ENCODE measurements at places on chromosomes 4 and X. TPM values are rescaled to one million over a fixed set of nuclear protein-coding genes. Genes with fewer than 3 reads are reported as not detected.

DNA sequence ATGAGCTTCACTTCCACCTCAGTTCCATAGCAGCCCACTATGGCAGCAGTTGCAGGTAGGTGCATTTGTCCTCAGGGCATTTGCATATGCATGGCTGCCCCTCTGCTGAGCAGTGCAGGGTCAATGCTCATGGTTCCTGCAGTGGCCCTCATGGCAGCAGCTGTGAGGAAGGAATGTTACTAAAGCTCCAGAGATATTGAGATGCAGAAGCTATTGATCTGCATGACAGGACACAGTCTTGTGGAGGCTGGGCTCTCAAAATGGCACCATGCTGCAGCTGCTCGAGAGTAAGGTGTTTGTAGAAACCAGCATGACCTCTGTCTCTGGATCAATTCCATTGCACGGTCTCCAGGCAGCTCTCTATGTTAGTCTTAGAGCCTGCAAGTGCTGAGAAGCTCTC, 179.2 kb upstream of the PCDH18 start:
- ATAC-seq = no peak

GRCh38 chr4:89296896-89297295, 10.7 kb downstream of the GPRIN3 start:
- no peak for ATAC-seq

- ATAC-seq = peak; percentile 89
Measured at GRCh38 chr4:138090150-138090917, 151.8 kb downstream of the SLC7A11 start.

POU3F4 gene
- total RNA-seq = 6.7 TPM

GRCh38 chrX:30812326-30812725, 76.7 kb downstream of the TAB3 start:
- no peak for ATAC-seq

DNA sequence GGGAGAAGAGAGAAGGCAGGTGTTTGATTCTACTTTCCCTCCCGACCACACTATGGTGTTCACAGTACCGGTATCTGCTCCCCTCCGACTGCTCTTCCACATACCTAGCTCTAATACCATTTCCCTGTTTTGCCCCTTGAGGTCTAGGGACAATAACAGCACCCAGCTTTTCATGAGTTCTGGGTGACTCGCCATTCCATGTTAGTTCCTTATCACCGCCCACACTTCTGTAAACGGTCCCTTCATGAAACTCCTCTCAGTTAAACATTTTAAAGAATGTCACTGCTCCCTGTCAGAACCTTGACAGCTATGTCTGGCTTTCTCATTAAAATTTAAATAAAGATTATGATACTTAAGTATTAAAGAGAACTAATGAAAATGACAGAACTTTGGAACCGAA, 136.7 kb downstream of the ADAMTS3 start:
- ATAC-seq = no peak

DNA sequence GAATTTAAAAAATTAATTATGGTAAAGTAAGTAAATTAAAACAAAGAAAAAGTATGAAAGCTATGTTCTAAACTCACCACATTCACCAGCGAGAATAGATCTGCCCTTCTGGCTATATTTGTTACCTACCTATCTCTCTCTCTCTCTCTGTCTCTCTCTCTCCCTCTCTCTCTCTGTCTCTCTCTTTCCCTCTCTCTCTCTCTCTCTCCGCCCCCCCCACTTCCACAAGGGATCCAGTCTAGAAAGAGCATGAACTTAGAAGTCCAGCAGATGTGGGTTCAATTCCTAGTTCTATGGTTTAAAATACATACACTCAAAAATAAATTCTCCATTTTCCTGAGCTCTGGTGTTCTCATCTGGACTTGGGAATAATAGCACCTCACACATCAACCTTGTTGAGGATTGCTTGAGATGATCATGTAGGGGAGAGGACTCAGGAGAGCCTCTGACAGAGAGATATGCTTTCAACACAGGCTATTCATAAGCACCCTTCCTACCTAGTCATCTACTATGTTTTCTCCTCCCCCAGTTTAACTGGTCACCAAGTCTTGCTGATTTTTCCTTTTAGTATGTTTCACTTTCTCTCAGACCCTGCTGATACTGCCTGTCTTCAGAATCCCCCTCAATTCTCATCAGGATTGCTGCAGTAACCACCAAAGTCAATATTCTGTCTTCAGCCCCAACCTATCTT, 64.7 kb downstream of the SLC7A11 start:
- ATAC-seq = no peak

WDR17 gene
- total RNA-seq = 17.8 TPM

MAGEC3 gene
- 0.05 TPM for total RNA-seq

DNA sequence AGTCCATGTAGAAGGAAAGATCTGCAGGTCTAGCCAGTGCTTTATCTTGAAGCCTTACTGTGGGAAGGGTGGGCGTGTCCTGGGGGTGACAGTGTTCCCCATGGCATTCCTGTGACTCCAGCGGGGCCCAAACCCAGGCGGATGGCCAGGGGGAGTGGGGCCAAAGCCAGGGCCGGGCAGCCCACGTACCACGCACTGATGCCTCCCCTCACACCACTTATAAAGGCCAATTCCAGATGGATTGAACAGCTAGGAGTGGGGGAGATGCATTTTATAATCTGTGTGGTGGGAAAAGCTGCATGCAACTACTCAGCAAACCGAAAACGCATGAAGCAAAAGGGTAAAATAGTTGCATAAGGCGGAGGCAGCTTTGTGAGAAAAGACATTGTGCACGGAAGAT, 36.4 kb downstream of the NELFA start:
- peak; percentile 29 for ATAC-seq

DNA sequence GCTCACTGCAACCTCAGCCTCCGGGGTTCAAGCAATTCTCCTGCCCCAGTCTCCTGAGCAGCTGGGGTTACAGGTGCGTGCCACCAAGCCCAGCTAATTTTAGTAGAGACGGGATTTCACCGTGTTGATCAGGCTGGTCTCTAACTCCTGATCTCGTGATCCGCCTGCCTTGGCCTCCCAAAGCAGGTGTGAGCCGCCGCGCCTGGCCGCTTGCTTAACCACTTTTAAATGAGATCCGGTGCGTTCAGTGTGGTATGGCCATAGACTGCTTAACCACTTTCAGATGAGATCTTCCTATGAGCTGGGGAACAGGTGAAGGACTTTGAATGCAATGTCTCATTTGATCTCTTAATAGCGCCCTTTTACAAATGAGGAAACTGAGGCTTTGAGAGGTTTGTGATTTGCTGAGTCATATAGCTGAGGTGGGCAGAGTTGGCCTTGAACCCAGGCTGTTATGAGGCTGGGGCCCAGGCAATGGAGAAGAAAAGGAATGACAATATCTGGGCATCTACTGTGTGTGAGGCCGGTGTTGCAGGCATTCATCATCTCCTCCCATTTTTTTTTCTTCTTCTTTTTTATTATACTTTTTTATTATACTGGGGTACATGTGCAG, 41.9 kb upstream of the NSG1 start:
- ATAC-seq = no peak

Data from motor neuron (in vitro differentiated cells).